Fibroblast of lung (primary cell): ENCODE measurements at places on chromosomes 16 and 17. TPM values are rescaled to one million over a fixed set of nuclear protein-coding genes. Genes with fewer than 3 reads are reported as not detected.

DNA sequence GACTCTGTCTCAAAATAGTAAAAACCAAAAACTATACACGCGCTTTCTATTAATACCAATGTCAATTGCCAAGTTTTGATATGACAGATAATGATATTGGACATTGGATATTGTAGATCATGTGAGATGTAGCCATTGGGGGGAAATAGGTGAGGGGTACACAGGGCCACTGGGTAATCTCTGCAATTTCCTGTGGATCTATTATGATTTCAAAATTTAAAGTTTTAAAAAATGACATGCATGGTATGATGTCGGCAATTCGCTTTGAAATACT lies 266.0 kb downstream of the PARN start:
- DNase-seq, result no peak

Gene MT1G
- total RNA-seq, result 11.6 and 16.4 TPM in 2 replicates

DNA sequence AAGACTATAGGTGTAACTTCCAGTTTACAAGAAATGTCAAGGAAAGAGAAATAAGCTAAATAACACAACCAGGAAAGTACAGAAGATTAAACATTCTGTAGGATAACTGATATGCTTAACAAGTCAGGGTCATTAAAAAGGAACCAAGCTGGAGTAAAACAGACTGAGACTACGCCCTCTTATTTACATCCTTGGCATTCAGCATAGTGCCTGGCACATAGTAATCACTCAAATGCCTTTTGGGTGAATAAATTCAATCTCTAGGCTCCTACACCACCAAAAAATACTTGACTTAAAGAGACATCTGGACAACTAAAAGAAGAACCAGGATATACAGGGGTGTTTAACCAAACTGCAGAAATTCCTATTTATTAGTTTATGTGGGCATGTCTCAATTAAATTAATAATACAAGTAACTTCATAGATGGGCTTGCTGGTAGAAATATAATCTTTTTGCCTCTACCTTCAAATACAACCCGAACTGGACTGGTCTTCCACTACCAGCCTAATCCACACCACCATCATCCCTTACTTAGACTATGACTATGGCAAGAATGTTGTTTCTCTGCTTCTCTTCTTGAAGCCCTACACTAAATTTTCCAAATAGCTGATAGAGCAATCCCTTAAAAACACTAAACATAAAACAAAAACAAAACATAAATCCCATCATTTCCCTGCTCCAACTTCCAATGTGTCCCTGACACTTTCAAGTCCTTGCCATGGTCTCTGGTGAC lies 47.7 kb upstream of the ULK2 start:
- DNase-seq, result no peak

Gene C17orf100
- total RNA-seq, result 0.26 and 0.33 TPM in 2 replicates

Gene FBXW10
- total RNA-seq, result under 0.01 and 0.17 TPM in 2 replicates

DNA sequence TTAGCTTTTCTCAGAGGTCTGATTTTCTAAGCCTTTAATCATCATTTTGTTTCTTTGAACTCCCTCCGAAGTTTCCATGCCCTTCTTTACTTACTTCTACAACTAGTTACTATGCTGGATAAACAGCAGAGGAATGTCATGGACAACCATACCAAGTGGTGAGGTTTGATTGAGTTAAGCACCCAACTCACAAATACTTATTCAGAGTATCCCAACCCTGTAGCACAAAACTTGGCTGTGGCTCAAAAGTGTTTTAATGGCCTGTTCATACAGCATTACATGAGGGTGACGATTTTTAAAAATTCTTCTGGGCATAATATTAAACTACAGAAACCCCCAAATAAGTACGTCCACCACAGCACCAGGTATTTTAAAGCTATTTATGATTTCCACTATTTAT lies 946.8 kb upstream of the SOX9 start:
- no peak for DNase-seq

Gene ICAM2
- 2.6 and 3.5 TPM in 2 replicates for total RNA-seq

DNA sequence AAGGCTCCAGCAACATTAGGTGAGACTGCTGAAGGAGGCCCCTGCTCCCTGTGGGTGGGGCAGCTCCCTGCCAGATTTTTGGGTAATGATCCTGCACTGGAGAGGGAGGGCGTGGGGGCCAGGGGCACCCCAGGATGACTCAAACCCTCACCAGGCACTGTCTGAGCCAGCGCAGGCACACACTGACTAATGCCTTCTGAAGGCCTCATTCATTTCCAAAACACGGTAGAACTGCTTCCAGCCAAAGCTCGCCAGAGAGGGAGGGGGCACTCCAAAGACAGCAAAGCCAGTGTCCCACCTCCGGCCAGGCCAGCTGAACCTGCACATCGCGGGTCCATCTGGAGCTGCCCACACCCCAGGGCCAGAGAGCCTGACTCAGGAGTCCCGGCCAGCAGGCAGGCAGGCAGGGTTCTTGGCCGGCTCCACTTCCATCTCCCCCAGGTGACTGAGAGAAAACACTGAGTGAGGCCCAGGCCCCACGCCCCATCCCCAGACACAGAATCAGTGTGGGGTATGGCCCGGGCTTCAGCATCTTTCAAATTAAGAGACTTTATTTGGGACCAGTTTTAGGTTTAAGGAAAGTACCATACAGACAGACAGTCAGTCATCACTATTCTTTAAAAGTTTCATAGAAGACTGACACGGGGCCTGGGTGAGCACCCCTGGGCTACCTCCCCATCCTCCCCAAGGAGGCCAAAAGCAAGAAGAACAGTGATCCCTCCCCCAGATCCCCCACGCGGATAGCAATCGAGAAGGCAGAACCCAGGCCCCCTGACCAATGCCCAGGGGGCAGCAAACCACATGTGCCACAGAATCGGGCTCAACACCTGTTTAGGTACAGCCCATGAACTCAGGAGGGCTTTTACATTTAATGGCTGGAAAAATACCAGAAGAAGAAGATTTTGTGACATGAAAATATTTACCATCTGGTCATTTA lies 2.3 kb downstream of the PIEZO1 start:
- peak; percentile 85 for DNase-seq

DNA sequence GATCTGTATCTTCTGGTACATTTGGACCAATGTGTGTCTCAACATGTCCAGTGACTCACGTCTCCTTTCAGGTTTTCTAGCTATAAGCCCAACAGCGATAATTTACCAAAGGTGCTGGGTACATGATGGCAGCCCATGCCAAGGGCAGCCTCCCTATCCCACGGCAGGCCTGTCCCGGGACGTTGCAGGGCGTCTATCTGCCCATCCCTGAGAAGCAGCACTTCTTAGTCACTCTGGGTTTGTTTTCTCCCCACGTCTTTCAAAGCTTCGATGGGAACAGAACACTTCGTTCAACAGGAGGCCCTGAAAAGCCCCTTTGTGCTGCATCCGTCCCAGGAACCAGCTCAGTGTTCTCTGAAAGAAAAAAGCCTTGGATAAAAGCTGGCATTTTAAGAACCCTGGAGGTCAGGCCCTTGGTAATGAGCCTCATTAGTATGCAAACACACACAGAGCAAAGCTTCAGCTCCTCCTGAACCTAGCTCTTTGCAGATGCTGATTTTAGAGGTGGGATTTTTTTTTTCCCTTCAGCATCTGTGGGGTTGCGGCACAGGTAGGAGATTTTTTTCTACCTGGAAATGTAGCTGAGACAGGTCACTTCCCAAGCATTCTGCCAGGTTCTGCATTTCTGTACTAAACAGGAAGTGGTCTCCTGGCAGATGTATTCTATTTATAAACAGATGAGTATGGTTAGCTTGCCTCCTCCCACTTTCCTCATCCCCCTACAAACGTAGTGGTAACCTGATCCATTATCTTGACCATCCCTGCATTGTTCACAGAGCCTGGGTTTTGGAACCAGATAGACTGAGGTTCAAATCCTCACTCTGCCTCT lies 17.5 kb upstream of the MT4 start:
- DNase-seq, result peak; percentile 65

DNA sequence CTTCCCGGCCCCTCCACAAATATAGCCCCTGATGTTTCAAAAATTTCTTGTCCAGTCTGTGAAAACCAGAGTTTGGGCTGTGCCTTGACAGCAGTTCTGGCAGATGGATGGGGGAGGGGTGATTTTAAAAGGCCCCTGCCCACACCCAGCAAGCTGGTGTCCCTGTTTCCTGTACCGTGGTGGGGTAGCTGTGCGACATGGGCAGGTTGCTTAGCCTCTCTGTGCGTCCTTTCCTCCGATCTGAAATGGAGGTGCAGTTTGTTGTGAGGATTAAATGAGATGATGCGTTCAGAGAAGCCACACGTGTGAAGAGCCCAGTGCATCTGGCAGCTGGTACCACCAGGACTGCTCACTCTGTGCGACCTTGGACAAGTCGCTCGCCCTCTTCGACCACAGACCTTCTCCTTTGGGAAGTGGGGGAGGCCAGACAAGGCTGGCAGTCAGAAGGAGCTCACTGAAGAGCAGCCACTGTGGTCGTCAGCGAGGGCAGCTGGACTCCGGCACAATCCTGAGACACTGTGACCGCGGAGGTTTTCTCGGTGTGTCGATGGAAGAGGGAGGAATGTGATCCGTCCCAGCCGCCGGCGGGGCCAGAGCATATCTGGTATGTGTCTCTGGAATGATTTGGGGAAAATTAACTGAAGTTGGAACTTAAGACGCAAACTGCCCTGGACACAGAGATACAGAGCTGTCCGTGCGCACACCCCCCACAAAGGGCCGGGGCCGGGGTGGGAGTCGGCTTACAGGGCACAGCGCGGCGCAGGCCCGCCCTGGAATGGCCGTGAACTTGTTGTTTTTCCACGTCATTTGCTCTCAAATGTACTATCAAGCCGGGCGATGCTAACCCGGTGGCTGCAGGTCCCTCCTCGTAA lies 721 bp upstream of the WFIKKN2 start:
- DNase-seq, result peak; percentile 67

- no peak for DNase-seq
Measured at GRCh38 chr16:88731699-88732098, 25.4 kb downstream of the CTU2 start.

GRCh38 chr16:10333321-10334032 lies 52.4 kb upstream of the ATF7IP2 start:
- DNase-seq, result no peak

GRCh38 chr16:22816475-22816874 lies 2.5 kb downstream of the HS3ST2 start:
- no peak for DNase-seq

Gene ZDHHC1
- 4.4 and 6.4 TPM in 2 replicates for total RNA-seq

Gene HASPIN
- 0.51 and 2.0 TPM in 2 replicates for total RNA-seq

Gene OR1A1
- total RNA-seq, result not detected in 2 replicates

GRCh38 chr17:6195123-6195522 lies 124.9 kb downstream of the WSCD1 start:
- DNase-seq, result no peak

Gene PRAC2
- not detected in 2 replicates for total RNA-seq

Gene MRM3
- 17.5 and 21.1 TPM in 2 replicates for total RNA-seq

Gene HS3ST3A1
- 28.5 and 48.7 TPM in 2 replicates for total RNA-seq

GRCh38 chr17:68512960-68513474 lies 787 bp downstream of the PRKAR1A start:
- peak; percentile 54 for DNase-seq

- no peak for DNase-seq
Measured at GRCh38 chr16:83247767-83248372, 559.9 kb upstream of the HSBP1 start.

DNA sequence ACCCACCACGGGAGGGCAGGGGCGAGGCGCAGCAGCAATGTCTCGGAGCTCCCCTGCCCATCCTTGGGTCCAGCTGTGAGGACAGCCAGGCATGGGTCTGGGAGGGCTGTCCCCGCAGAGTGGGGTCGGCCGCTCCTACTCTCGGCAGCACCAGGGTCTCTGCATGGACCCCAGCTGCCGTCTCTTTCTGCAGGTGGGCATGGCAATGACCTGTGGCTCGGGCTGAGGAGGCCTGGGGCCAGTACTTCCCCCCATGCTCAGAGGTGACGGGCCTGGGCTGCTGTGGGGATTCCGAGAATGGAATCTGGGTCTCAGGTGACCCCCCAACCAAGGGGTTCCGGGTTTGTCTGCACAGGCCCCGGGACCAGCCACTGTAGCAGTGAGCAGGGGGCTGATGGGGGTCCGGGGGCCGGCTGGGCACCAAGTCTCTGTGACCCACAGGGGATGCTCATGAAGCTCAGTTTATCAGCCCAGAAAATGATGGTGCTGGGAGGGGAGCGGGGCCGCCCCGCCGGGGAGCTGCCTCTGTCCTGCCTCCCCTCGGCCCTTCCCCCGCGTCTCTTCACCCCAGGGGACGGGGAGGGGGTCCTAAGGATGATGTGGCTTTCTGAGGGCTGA lies 23.5 kb downstream of the CACNA1H start:
- DNase-seq, result no peak

- peak; percentile 65 for DNase-seq
Measured at GRCh38 chr16:83187405-83187804, 560.6 kb downstream of the CDH13 start.

Gene TNFRSF17
- total RNA-seq, result not detected in 2 replicates

Gene SEPTIN1
- 0.17 and 0.26 TPM in 2 replicates for total RNA-seq

DNA sequence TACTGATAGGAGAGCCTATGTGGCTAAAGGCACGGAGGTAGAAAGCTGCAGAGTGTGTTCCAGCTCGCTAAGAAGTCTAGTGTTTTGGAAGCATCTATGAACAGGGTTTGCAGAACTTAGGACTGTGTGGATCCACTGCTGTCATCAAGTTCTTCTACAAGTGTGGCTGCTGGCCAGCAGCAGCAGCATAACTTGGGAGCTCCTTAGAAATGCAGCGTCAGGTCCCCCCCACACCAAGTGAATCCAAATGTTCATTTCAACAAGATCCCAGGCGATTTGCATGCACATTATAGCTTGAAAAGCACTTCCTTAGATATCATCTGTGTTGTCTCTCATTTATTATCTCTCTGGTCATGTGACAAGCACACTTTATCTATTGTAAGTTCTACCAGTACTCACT lies 131.9 kb upstream of the SHISA6 start:
- no peak for DNase-seq

DNA sequence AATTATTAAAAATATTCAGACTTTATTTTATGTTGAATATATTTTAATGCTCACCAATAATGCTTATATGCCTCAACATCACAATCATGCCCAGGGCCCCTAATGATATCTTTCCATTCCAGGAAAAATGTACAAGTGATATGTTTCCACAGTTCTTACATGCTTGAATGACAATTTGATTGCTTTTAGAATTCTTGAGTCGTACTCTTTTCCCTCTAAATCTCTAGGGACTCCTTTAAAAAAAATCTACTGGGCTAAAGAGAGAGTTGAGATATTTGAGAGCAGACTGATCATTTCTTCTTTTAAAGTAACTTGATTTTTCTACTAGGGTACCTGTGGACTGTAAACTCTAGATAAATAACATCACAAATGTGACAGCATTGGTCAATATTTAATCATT lies 18.2 kb upstream of the HLF start:
- DNase-seq, result no peak

DNA sequence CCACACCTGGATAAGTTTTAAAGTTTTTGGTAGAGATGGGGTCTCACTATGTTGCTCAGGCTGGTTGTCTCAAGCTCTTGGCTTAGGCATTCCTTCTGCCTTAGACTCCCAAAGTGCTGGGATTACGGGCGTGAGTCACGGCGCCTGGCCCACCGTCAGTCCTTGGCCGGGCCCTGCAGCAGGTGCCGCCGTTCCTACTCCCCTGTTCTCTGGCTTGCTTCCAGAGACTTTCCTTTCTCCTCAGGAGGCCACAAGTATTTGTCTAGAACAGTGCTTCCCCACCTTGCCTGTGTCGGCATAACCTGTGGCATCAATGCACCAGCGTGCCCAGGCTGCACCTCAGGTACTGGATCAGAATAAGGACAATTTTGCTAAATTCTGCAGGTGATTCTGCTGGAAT lies 3.0 kb upstream of the MGAT5B start:
- no peak for DNase-seq
